ENCODE measurements at places on chromosomes 4 and X.

- no peak for DNase-seq
Measured at GRCh38 chrX:123976706-123977316, 15.3 kb downstream of the STAG2 start.

- no peak for DNase-seq
Measured at GRCh38 chr4:73870260-73870659, 1.1 kb downstream of the CXCL1 start.

- no peak for DNase-seq
Measured at GRCh38 chrX:150768580-150769190, 75.5 kb downstream of the MTMR1 start.

DNA sequence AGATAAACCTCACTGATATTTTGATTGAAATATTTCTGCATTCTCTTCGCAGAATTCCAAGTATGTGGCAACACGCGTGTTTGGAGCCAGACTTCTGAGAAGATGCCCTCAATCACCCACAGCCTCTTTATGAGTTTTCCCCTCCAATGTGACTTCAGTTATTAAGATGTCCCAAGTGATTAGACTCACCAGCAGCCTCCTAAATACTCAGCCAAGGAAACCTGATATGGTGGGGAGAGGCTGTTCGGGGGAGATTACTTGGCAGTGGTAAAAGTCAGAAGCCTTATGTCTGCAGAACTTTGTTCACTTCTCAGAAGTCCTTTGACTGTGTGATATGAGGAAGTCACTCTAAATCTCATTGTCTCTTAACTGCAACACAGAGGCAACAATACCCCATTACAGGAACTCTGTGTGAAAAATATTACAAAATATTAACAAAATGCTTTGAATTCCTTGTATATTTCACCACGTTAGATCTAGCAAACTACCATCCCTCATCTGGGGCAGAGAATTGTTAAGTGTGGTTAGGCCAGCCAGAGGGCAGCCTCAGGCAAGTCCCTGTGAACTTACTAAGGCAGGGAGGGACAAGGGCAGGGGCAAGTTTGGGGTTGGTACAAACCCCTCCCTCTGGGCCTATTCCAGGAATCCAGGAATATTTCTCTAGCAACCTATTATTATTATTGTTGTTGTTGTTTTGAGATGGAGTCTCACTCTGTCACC, 151.4 kb upstream of the USP9X start:
- no peak for DNase-seq

GRCh38 chr4:142405695-142406498, 440.2 kb downstream of the INPP4B start:
- DNase-seq, result no peak

DNA sequence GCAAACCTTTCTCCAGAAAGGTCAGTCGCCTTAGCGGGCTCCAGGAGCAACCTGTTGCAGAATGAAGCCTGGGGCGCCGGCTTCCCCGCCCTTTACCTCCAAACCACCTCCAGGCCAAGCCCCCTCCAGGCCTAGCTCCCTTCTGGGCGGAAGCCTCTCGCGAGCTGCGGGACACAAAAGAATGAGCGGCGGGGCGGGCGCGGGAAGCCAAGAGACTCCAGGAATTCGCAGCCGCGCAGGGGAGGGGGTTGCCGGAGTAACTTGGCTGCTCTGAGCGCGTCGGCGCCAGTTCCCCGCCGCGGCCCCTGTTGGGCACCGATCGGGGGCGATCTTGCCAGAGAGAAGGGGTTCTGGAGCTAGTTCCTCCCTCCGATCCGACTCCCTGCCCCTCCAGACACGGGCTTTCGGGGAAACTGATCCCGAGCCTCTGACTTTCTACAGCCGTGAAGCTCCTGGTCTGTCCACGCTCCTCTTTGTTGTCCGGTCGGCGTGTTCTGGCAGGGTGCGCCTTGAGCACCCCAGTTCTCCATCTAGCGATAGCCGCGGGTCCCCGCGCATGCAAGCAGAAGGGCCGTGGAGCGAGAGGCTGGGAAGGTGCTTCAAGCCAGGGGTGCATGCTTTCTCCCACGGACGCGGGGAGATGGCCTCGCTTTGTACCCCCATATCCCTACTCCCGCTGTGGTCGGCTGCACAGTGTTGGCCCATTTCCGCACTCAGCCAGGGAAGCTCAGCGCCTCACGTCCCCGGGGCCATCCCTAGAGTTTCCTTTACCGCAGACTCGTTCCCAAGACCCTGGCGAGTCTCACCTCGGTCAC, 1.2 kb downstream of the PROM1 start:
- no peak for DNase-seq

GRCh38 chr4:85994576-85994975, 365.3 kb downstream of the MAPK10 start:
- no peak for DNase-seq

DNA sequence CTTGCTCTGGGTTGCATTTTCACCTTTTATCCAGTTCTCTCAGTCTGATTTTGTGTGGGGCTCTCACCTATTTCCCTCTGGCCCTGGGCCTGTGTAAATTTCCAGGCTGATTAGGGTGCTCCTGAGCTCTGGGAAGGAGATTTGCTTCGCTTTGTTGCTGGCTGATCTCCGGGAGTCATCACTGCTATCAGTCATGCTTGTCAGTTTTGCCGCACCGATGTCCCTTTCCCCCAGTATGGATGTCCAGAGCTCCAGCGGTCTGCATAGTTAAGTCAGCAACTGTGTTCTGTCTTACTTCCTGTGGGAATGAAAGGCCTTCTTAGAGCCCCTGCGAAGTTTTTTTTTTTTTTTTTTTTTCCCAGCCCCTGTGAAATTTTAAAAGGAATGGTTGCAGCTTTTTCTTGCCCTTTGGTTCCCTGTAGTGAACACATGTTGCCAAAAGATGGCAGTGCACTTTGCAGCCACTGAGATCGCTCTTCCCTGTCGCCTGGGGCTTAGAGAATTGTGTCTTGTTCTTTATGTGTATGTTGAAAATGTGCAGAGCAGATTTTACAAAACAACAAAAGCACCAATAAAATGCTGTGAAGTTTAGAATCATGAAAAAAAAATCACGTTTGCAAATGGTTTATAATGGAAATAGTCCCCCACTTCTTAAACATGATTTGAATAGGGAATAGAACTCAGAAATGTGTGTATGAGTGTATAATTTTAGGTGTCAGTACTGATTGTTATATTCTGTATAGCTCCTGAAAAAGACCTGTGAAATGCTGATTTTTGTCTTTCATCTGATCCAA, 109.1 kb upstream of the SLC4A4 start:
- DNase-seq, result no peak

- no peak for DNase-seq
Measured at GRCh38 chr4:186727169-186727976, 3.7 kb upstream of the FAT1 start.

GRCh38 chrX:38929966-38930421, 128.7 kb downstream of the MID1IP1 start:
- no peak for DNase-seq

GRCh38 chr4:3679851-3680311, 86.3 kb upstream of the ADRA2C start:
- DNase-seq, result no peak

DNA sequence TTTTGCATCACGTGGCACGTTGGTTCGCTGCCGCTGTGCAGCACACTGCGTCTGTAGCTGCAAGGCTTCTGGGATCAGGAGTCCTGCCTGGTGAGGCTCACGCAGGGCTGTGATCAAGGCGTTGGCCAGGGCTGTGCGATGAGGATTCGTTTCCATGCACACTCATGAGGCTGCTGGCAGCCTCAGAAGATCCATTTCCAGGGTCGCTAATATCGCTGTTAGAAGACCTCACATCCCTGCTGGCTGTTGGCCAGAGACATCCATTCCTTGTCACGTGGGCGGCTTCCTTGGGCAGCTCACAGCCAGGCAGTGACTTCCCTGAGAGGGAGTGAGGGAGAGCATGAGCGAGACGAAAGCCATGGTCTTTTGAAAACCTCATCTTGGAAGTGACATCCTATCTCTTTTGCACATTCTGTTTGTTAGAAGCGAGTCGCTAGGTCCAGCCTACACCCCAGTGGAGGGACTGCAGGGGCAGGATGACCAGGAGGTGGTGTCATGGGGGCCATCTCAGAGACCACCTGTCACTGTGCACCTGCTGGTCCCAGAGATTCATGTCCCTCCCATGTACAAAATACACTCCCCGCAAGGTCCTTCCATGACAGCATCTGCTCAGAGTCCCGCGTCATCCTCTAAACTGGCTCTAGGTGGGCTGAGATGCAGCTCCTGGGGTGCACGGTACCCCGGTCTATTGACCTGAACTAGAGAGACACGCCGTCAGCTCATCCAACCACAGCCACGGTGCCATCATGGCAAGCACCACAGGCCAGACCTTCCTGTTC, 12.2 kb downstream of the RGS12 start:
- DNase-seq, result no peak

GRCh38 chr4:11720292-11720691, 291.6 kb upstream of the HS3ST1 start:
- no peak for DNase-seq

DNA sequence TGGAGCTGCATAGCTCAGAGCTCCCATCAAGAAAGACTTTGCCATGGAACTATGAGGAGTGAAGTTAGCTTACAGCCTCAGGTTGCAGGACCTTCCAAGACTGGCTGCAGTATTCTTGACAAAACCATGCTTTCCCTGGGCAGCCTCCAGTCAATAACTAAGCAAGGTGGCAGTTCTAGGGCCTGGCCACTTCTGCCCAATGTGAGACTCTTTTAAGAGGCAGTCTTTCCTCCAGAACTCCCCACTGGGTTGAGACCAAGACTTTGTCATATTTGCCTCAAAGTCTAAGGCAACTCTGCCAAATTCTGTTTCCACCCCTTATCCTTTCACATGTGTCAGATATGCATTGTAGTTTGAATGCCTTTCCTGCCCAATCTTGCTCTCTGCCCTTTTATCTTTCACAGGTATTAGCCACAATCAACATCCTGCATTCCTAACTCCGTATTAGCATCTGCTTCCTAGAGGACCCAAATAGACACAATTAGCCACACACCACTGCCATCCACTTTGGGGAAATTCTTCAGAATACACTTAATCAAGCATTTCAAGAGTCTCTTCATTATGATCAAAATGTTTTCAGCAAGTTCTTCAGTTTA, 17.7 kb upstream of the SLC25A43 start:
- no peak for DNase-seq

- no peak for DNase-seq
Measured at GRCh38 chrX:136847874-136848273, 32.7 kb downstream of the RBMX start.

DNA sequence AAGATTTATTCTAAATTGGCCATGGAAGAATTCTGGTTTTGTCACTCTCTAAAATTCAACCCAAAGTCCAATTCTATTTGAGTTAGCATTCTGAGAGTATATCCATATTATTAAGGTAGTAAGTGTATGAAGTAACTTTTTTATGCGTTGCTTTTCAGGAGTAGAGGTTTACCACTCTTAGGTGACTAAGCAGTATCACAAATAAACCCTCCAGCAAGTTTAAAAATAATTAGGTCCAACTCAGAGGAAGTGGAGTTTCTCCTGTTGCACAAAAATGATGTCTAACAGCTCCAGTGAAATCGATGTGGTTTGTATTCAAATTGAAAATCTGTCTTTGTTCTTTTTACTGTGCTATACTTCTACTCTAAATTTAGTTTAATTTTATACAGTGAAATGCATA, 6.6 kb downstream of the SCML1 start:
- DNase-seq, result no peak

- no peak for DNase-seq
Measured at GRCh38 chr4:158384414-158384813, 137.3 kb upstream of the RXFP1 start.

- DNase-seq, result no peak
Measured at GRCh38 chr4:22462688-22463087, 53.2 kb downstream of the ADGRA3 start.

DNA sequence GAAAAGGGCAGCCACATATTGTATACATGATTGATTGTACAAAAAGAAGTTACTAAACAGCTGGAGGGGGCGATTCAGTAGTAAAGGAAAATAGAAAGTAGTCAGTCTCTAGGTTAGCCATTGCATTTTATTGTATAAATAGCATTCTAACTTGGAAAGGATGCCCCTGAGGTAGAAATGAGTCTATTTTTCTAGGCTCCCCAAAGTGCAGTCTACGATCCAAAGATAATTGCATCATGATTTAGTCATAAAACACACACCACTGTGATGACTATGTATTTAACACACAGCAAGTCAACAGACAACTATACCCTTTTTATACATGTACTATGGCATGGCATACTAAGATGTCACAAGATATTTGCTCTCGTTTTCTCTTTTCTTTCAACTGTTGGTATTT, 204.9 kb downstream of the APBB2 start:
- no peak for DNase-seq
